ENCODE measurements at places on chromosomes 4 and X. TPM values are rescaled to one million over a fixed set of nuclear protein-coding genes. Genes with fewer than 3 reads are reported as not detected.

- no peak for DNase-seq
These were observed 935.4 kb upstream of the TENM3 start for GRCh38 chr4:181307824-181308223.

- DNase-seq = no peak
These were observed 511.5 kb upstream of the GALNT7 start for GRCh38 chr4:172657081-172657480.

DNA sequence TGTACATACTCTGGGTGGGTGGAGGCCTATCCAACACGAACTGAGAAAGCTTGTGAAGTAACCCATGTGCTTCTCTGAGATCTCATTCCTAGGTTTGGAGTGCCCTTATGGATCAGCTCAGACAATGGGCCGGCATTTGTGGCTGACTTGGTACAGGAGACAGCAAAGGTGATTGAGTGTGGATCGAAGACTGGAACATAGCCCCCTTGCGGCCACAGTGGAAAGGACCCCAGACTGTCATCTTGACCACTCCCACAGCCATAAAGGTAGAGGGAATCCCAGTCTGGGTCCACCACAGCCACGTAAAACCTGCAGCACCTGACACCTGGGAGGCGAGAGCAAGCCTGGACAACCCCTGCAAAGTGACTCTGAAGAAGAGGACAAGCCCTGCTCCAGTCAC is 598.0 kb upstream of the AADAT start:
- DNase-seq = no peak

LIMCH1 gene
- 92.8 TPM for polyA plus RNA-seq
